ENCODE measurements at places on chromosomes 2 and 18.
A peak's percentile ranks its signal among the peaks of the same experiment; 100 is the strongest.

DNA sequence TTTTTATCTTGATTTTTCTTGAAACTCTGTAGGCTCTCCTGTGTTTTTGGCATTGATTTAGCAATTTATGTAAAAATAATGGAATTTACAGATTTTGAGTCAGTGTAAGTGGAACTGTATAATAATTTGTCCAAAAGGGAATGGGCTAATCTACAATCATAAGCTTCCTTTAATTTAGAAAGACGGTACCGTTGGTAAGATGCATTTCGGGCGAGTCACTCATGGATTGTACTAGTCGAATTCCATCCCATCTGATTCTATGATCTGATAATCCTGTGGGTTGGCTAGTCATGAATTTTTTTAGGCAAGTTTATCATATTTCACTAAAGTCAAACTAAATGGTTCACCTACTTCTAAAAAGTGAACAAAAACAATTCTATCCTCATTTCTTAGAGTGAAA, 133.4 kb downstream of the ZNF407 start:
- no peak for DNase-seq

DNA sequence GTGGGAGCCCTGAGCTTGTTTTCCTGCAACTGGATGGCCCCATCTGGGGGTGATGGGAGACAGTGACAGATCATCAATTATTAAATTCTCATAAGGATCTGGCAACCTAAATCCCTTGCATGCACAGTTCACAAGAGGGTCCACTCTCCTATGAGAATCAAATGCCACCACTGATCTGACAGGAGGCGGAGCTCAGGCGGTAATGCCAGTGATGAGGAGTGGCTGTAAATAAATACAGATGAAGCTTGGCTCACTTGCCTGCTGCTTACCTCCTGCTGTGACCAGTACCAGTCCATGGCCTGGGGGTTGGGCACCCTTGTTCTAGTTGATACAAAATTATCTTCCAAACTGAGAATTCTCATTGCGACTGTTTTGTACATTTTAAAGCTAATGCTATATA, 258.6 kb downstream of the CTNNA2 start:
- DNase-seq = no peak

GRCh38 chr2:98508709-98509066, 64.0 kb downstream of the INPP4A start:
- DNase-seq = peak; percentile 73

DNA sequence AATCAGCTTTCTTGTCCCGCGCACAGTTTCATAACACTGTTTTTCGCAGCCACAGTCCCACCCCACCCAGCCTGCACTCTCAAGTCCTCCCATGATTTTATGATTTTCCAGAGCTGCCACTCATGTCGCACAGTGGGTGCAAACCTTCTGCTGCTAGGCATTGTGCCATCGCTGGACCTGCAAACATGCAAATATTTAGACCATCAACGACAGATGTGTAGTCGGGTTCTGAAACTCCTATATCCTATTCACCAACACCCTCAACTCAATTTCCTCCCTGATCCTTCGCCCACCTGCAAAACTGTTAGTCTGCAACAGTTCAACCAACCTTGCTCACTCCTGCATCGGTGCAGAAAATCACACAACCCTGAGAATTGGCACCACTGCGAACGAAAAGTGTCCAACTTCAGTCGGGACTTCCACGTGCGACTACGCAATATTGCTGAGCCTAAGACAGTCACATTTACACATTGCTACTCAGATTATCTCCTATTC, 871 bp upstream of the ALS2 start:
- DNase-seq = no peak

- peak; percentile 91 for DNase-seq
These were observed 20.4 kb upstream of the CXXC1 start for GRCh38 chr18:50307738-50308470.

- DNase-seq = no peak
These were observed 29.5 kb downstream of the RAB31 start for GRCh38 chr18:9737472-9738121.

DNA sequence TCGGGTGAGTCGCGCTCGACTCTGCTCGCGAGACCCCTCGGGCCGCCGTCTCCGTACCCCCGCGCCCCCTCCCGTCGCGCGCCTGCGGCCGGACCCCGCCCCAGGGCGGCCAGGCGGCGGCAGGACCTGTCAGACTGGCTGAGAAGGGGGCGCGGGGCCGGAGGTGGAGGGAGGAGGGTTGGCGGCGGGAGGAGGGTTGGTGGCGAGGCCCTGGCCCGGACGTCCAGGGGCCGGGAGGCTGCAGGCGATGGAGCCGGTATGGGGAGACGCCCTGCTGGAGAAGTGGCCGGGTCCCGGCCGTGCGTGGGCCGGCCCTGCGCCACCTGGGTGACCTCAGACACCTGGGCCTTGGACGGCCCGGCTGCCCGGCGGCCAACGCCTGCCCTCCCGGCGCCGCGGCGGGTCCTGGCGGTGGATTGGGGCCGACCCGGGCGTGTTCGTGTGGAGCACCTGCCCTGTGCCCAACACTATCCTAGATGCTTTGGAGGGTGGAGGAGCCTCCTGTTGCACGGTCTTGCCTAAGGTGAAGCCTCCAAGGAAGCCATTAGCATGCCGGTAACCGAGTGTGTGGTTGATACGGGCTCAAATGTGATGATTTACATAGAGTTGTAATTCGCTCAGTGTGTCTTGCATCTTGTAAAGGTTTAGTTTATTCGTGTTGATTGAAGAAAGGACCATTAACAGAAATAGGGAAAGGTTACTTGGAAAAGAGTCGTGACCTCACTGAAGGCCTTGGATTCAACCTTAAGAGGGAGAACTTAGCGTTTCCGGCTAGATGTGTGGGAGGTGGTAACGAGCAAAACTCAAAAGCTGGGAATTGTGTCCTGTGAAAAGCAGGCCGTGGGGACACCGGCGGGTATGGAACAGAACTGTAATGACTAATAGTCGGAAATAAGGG, 550 bp downstream of the MYL12B start:
- DNase-seq = peak; percentile 22

GRCh38 chr2:170828533-170828916, 11.8 kb downstream of the GAD1 start:
- DNase-seq = no peak

GRCh38 chr2:238895361-238895882, 47.5 kb downstream of the TWIST2 start:
- no peak for DNase-seq

- no peak for DNase-seq
These were observed 330.2 kb upstream of the FANCL start for GRCh38 chr2:58571181-58571852.
